ENCODE measurements at places on chromosomes 1 and 21.

- DNase-seq = no peak
Measured at GRCh38 chr21:14523234-14523633, 22.9 kb downstream of the SAMSN1 start.

GRCh38 chr21:39009587-39010225 is 173.5 kb downstream of the PSMG1 start:
- DNase-seq = no peak

DNA sequence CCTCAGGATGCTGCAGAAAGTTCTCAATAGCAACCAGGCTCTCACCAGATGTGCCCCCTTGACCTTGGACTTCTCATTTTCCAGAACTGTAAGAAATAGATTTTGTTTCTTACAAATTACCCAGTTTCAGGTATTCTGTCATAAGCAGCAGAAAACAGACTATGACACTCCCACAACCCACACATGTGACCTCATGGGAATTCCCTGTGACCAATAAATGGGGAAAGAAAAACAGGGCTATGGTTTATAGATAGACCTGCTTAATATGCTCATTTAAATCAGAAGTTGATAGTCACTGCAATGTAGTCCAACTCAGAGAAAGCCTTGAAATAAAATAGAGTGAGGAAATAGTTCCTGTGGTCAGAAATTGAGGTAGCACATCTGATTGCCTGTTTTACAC is 380.9 kb upstream of the PTBP2 start:
- no peak for DNase-seq

- no peak for DNase-seq
Measured at GRCh38 chr1:6292102-6292501, 31.2 kb upstream of the GPR153 start.

DNA sequence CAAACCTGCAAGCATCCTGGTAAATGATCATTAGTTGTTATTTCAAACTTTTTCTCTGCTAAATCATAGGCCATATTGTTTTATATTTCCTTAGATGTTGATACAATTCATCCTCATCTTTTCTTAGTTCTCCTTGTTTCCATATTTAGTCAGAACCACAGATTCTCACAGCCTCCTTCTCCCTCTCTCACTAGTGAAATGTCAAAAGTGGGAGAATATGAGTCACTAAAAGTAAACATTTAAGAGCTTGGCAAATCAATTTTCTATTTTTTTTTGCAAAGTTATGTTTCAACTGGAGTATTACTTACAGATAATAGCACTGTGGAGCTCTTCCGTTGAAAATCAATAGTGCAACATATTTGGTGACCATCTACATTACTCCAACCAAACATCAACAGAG is 308.8 kb downstream of the COL11A1 start:
- no peak for DNase-seq

DNA sequence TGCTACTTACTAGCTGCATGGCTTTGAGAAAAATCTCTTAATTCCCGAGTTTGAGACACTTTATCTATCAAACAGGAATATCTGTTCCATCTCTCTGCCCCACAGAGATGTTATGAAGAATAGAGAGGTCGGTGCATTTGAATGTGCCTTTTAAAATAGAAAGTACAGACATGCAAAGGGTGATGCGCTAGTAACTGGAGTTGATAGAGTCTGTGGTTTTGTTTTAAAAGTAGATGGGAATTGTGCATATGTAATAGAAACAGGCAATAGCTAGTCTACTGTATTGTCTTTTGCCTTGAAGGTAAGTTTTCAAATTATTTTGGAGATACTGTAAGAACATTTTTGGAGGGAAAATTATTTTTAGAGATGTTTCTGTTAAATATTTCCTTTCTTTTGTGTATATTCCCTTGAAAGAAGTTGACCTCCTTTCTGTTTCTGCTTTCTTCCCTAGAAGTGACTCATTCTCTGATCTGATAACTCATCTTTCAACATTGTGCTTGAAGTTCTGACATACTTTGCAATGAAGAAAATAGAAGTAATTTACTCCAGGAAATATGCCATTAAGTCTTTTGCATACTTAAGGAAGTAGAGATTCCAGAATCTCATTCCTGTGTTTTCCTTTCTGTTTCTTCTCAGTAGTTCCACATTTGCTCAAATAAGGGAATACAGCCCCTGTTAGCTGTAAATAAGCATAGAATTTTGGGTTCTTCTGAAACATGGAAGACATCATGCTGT is 151.6 kb downstream of the SDCCAG8 start:
- no peak for DNase-seq

DNA sequence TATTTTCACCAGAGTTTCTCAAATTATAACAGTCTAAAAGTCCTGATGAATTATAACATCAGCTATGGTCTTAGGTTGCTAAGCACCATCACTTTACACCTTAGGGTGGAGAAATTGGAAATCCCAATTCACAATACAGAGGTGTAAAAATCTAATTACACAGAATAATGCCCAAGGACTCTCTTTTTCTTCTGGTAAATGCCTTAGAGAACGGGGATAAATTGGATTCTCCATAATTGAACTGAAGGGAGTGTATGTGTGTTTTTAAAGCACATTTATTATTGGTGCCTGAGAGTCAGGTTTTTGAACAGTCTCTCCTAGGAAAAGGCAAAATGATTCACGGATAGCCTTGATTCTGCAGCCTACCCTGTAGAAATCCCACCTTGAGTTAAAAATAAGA is 66.8 kb downstream of the NIBAN1 start:
- no peak for DNase-seq

DNA sequence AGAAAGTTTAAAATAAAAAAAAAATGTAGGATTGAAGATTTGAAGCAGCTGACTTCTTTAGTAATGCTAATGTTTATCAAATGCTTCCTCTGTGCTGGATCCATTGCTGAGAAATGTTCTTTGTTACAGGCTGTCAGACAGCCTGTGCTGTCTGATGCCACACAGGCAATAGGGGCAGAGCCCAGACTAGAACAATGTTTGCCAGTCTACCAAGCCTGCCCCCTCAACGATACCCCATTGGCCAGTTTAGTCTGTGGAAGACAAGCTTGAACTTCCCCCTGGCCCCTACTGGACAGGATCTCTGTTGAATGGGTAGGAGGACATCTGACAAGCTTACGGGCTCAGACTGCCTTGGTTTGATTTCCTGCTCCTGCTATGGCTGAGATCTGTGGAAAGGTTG is 79.4 kb downstream of the PAPPA2 start:
- no peak for DNase-seq

DNA sequence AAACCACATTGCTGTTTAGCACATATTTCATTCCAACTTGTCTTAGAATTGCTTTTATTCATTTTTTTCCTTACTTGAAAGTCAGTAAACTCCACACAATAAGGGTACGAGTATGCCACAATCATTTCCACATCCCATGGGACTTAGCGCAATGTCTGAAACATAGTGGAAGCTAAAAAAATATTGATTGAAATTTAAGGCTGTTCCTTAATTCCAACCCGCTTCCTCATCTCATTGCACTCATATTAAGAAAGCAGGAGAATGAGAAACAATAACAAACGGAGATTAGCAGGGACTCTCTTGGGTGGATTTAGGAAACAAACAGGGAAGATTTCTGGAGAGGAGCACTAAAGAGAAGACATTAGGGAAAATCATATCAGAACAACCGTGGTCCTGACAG is 39.3 kb upstream of the RGS4 start:
- DNase-seq = no peak

DNA sequence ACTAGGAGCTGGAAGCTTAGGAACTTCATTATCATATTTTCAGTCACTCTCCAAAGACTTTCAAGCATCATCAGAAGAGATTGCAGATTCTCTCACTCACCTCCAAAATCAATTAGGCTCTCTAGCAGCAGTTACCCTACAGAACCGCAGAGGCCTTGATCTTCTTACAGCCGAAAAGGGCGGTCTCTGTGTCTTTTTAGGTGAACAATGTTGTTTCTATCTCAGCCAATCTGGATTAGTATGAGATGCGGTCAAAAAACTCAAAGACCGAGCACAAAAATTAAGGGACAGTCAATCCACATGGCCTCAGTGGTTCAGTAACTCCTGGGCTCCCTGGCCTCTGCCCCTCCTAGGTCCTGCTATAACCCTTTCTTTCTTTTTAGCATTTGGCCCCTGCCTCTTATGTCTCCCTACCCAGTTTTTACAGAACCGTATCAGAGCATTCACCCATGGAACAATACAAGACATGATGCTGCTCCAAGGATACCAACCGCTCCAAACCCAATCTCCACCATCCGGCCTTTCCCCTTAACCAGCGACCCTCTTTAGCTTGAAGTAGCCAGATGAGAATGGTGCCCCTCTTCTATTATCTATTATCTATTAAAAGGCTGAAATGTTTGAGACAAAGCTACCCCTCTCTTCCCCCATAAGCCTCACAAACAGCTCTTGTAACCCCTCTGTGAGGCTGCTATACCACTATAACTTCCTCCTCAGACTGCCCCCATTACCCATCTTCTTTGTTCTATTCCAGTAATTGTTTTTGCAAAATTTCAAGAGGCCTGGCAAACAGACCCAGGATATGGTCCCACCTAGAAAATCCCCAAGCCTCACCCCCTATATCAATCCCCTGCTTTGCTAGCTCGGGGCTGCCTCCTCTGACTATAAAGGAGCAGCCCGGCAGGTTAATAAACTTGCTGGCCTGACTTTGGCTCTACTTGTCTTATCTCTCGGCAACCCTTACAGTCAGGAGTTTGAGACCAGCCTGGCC is 18.7 kb upstream of the CA6 start:
- DNase-seq = no peak
